ENCODE measurements at places on chromosomes 11 and 22.

- DNase-seq, result no peak
Measured at GRCh38 chr11:47941907-47942558, 38.3 kb upstream of the PTPRJ start.

DNA sequence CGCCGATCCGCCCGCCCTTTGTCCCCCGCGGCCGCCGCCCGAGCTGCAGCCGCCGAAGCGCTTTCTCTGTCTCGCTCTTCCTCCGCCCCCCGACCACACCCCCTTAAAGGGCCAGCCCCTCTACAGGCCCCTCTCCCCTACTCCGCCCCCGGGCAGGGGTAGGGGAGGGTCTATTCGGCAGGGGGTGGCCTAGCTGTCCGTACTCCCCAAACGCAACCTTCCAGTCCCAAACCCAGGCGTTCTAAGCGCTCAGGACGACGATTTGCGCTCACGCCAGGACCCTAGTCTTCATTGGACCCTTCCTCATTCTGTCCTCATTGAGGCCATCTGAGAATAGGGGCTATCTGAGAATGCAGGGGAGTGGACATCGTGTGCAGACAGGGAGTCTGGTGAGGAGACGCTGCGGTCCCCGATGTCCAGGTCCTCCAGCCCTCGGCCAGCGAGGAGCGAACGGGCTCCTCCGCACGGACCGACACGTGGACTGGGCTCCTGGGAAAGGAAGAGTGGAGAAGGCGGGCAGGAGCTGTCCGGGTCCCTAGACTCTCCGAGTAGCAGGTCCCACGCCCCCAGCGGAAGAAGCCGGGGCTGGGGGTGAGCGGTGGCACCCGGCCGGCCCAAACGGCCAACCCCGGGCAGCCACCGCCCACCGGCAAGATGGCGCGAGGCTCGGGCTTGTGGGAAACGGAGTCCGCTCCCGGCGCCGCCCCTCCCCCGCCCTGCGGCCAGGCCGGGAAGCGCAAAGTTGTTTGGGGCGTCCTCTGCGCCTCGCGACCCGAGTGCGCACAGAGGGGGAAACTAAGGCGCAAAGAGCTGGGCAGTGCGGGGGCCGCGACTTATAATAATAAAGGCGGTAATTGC is at the start of gene PPP1R14B:
TSS of gene PPP1R14B (minus strand) at position 73 of the 858 bp plus-strand sequence. CDS start 270 bp downstream, outside the sequence.
- DNase-seq, result peak; percentile 56

DNA sequence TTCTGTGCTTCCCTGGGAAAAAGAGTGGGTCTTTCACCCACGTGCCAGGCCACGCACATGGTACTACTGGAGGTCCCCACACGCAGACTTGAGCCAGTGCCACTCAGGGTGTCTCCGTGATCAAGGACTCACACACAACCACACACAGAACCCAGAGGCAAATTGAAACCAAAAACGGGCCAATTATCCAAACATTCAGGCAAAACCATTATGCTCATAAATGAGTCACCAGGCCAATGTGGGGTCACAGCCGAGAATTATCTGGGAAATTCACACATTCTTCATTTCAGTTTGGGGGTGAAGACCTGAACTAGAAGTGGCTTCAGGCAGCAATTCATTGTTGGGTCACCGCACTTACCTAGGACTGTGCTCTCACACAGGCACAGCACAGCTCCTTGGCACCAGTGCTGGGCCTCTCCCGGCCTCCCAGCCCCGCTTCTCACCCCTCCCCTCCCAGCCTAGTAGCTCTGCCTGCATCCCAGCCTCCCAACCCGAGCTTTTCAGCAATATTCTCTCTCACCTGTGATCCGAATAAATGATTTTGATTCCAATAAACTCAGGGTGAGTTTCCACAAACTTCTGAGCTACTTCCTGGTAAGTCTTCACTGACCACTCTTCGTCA is 28.0 kb downstream of the ADA2 start:
- no peak for DNase-seq

GRCh38 chr22:49447837-49448236 is 379.8 kb downstream of the BRD1 start:
- no peak for DNase-seq

DNA sequence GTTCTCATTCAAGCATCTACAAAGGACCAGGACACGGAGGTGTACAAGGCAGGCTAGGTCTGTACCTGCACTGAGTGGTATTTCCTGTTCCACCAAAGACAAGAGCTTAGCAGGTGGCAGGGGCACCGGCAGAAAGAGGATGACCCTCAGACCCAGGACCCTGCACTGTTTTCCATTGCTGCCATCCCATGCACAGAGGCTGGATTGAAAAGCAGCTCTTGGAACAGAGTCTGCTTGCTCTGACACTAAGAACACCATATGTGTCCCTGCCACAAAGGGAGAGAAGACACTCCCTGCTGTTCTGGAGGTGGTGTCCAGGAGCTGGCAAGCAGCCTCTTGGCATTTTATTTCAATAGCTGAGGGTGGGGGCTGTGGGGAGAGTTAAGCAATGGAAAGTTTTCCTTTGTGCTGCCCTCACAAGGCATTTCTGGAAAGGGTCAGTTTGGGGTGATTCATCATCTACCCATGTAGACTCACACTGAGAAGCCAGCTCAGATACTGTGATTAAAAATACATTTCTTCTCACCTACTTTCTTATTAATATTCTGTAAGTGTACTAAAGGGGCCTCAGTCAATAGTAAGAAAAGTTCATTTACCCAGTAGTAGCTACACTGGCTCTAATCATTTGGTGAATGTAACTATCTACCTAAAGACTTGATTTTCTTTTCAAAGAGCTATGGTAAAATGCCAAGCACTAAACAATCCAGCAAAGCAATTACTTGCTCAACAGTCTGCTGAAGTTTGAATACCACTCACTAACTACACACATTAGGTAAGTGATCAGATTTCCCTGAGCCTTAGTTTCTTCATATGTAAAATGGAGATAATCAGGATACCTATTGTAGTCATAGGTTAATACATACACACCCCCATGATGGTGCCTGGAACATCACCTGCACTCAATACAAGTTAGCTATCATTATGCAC is 55.2 kb downstream of the SLC1A2 start:
- no peak for DNase-seq

DNA sequence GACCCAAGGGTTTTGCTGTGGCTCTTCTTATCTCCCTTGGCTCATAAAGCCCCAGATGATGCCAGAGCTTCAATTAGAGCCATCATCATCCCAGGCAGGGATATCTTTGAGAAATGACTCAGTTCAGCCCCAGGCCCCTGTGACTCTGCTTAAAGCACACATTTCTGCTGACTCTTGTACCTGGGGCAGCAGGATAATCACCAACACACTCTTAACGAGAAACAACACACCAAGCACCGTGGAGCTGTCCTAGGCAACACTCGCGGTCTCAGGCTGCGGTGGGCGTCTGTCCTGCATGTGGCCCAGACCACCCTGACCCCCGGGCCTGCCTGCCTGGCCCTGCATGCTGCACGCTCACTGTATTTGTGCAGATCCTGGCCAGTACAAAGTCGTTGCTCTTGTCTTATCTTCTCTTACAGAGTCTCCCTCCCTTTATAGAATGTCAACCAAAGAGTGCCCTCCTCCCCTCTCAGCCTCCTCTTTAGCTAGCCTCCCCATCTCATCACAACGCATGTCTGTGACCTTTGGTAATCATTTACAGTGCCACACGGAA is 114.2 kb upstream of the PARVA start:
- DNase-seq, result no peak

GRCh38 chr11:84825106-84825660 is 802.0 kb downstream of the DLG2 start:
- DNase-seq, result no peak

GRCh38 chr11:67998150-67999045 is 5.5 kb downstream of the UNC93B1 start:
- no peak for DNase-seq

GRCh38 chr11:109784536-109784935 is 308.7 kb upstream of the ZC3H12C start:
- DNase-seq, result no peak

DNA sequence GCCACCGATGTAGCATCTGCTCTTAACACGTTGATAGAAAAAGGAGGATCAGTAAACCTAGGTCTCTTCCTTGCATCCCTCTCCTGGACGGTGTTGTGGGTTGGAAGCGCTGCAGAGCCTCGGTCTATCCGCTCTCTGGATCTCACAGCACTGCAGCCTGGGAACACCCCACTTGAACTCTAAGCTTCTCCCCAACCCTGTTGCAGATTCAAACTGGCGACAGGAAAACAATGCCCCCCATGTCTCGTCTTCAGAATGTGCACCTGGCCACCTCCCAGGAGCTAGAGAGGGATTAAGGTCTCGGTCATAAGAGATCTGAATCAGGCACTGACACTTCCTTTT is 454 bp downstream of the TMEM218 start:
- no peak for DNase-seq

DNA sequence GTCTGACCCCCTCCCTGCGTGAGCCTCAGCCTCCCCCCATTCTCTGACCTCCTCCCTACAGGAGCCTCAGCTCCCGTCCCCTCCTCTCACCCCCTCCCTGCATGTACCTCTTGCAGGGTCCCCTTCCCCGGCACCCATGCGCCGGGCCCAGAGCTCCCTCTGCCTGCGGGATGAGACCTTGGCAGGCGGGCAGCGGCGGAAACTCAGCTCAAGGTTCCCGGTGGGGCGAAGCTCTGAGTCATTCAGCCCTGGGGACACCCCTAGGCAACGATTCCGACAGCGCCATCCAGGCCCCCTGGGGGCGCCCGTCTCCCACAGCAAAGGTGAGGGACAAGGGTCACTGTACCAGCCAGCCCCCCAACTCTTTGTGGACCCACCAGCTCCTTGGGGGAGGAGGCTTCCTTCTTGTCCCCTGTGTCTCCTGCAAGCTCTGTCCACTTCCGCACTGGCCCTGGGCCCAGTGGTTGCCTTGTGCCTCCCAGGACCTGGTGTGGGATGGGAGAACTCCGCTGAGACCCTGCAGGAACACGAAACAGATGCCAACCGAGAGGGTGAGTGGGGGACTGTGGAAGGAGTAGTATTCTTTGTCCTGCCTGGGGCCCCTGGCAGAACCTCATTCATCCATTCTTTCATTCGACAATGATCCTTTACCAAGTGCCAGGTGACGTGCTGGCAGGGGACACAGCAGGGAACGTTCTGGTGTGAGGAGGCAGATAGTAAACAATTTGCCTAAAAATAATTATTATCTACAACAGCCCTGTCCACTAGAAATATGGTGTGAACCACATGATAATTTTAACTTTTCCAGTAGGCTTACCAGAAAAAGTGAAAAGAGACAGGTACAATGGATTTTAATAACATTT is 3.7 kb upstream of the RPS6KA4 start:
- no peak for DNase-seq

DNA sequence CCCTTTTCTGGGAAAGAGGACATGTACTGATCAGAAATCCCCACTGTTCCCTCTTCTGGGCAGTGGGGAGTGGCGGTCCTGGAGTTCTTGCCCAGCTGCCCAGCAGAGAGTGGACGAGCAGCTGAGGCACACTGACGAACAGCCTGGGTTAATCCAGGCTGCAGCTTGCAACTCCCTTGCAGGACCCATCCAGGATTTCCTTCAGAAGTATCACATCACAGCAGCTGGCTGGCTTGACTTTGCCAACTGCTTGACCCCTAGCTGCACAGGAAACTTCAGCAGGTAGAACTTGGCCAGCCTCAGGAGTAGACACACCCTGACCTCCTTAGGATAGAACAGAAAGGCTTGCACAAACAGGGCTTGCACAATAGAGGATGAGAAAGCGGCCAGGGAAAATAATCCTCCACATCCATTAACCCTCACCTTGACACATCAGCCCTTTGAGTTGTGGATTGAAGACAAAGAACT is 27.9 kb upstream of the FZD4 start:
- DNase-seq, result no peak

- DNase-seq, result no peak
Measured at GRCh38 chr22:36016684-36017083, 11.9 kb downstream of the RBFOX2 start.

- no peak for DNase-seq
Measured at GRCh38 chr11:73907191-73907590, 30.4 kb downstream of the PAAF1 start.

DNA sequence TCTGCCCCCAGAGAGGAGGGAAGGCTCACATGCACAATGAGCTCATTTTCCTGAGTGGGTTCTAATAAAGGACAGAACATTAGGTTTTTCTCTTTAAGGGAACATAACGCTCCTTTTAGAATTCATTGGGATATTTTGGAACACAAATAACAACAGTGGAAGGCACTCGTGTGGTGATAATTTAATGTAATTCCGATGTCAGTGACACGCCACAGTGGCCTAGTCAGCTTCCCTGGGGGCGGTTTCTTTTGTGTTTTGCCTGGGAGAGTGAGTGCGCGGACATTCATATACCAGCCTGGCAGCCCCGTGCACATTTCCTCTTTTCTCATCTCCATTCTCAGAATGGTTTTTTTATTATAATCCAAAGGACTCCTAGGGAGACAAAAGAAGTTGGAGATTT is 41.1 kb downstream of the SEZ6L start:
- DNase-seq, result no peak

DNA sequence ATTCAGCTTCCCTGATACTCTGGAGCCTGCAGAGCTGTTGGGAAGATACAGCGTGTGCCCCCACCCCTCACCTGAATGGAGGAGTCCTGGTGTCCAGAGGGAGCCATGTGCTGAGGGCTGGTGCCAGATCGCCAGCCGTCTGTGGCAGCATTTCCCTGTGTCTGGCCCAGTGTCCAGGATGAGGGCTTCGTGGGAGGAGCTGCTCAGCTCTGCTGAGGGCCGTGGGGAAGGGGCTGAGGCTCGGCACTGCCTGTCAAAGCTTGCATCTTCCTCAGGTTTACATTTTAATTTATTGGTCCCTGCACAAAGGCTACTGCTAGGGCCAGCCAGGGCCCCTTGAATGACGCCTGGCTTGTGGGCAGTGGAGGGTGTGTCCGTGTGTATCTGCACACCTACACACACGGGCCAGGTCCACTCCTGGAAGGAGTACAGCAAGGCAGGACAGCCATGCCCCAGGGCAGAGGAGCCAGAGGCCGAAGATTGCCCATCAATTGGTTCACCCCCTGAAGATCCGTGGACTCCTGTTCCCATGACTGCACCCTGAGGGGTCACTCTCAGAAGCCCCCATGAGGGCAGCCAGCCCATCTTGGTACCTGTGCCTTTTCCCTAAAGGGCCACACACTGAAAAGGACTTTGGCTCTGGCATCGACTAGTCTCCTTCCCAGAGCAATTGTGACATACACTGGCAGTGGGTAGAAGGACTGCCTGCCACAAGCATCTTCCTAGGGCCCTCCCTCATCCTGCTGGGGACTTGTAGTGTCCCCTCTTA is 107.7 kb upstream of the PARVA start:
- DNase-seq, result no peak

DNA sequence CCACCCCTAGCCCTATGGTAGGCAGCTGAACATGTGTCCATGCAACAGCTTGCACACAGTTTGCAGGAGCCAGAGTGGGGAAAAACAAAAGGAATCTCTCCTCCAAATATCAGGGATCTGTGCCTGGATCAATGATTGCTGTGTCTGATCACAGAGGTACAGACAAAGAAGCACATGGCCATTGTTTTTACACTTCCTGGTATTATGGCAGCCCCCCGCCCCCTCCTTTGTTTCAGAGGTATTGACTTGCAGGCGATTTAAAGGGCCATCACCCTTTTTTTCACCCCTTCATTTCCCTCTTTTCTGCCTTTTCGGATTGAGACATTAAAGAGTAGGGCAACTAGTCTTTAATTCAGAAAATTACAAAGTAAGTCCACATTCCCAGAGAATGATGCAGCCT is 453.0 kb upstream of the LUZP2 start:
- DNase-seq, result no peak

GRCh38 chr11:8033305-8034105 is 46.4 kb downstream of the EIF3F start:
- peak; percentile 23 for DNase-seq

GRCh38 chr22:24310969-24311368 is 40.3 kb downstream of the SPECC1L start:
- no peak for DNase-seq
